Cortex of kidney (tissue), 1 donor: ENCODE measurements at places on chromosomes 3 and 15.

- no peak for DNase-seq
These were observed 394.9 kb upstream of the EPHA3 start for GRCh38 chr3:88712552-88712951.

DNA sequence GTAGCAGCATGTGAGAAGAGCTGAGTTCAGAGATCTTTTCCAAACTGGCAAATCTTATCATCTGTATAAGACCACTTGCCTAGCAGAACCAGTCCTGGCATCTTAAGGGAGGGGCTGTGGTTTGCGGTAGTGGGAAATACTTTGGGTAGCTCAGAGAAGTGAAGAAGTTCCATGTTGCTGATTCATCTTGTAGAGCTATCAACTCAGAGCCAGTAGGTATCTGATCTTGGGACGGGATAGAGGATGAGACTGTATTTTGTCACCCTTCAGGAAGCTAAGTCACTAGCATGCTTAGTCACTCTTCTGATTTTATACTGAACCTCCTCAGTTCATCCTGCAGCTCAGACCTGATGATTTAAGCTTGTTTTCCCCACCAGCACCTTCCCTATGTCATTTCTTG, 211.4 kb downstream of the NR1D2 start:
- DNase-seq = no peak

DNA sequence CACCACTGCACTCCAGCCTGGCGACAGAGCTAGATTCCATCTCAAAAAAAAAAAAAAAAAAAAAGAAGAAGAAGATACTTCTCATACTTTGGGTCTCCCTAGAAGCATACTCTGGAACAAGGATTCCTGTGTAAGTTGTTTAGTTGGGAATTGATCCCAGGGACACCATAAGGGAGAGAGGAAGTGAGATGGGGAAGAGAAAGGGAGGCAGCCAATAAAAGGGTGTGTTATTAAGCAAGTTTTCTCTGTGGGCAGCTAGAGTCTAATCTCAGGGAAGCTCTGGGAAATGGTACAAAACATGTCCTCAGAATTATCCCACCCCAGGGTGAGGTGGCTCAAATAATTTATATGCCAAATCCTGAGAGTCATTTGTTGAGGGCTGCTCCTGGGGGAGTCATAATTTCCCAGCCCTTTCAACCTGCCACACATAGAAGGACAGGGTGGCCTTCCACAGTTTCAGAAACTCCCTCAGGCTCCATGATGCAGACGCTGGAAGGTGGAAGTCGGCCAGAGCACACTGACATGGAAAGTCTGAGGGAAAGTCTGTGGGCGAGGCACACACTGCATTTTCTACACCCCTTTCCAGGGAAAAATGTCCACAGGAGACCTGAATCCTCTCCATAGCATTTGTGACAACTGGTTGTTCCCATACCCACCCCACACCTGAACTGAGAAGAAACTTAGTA, 86.4 kb upstream of the SLC4A7 start:
- DNase-seq = no peak

GRCh38 chr3:64221571-64222257, 3.6 kb downstream of the PRICKLE2 start:
- DNase-seq = no peak

GRCh38 chr15:68552773-68553172, 26.0 kb upstream of the CORO2B start:
- no peak for DNase-seq

DNA sequence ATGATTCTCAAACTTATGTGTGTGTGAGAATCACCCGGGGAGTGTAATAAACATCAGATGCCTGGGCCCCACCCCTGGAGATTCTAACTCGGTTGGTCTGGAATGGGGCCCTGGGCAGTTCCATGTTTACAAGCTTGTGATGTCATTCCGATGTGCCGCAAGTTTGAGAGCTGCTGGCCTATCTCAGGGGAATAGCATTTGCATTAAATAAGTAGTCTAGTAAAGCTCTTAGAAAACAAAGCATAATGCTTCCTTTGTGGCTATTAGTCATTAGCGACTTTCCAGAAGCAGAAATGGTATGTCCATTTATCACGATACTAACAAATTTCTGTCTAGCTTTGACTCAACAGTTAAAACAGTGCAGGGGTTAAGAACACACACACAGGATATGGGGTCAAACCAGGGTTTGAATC, 20.9 kb downstream of the PGBD4 start:
- no peak for DNase-seq
